ENCODE measurements at places on chromosomes 3 and 15. TPM values are rescaled to one million over a fixed set of nuclear protein-coding genes. Genes with fewer than 3 reads are reported as not detected.

The FOXL2 gene
- total RNA-seq, result not detected

The CLDND1 gene
- 164 TPM for total RNA-seq

The CHRFAM7A gene
- total RNA-seq, result 3.9 TPM

The IMPG2 gene
- total RNA-seq, result 2.4 TPM

The SLC9C1 gene
- not detected for total RNA-seq

The XCR1 gene
- total RNA-seq, result not detected

The ECE2 gene
- 1.6 TPM for total RNA-seq

The PP2D1 gene
- not detected for total RNA-seq

The SLC28A2 gene
- total RNA-seq, result not detected

The ADAMTS7 gene
- total RNA-seq, result 181 TPM

The ARGFX gene
- total RNA-seq, result not detected

The DLL4 gene
- 12.5 TPM for total RNA-seq

The NOX5 gene
- total RNA-seq, result not detected

Data from glutamatergic neuron (in vitro differentiated cells).